Pancreas (tissue), 10 donors: ENCODE measurements at places on chromosomes 12 and 14.
A peak's percentile ranks its signal among the peaks of the same experiment; 100 is the strongest.

- DNase-seq, result no peak
These were observed 75.5 kb upstream of the CPM start for GRCh38 chr12:69008520-69008919.

DNA sequence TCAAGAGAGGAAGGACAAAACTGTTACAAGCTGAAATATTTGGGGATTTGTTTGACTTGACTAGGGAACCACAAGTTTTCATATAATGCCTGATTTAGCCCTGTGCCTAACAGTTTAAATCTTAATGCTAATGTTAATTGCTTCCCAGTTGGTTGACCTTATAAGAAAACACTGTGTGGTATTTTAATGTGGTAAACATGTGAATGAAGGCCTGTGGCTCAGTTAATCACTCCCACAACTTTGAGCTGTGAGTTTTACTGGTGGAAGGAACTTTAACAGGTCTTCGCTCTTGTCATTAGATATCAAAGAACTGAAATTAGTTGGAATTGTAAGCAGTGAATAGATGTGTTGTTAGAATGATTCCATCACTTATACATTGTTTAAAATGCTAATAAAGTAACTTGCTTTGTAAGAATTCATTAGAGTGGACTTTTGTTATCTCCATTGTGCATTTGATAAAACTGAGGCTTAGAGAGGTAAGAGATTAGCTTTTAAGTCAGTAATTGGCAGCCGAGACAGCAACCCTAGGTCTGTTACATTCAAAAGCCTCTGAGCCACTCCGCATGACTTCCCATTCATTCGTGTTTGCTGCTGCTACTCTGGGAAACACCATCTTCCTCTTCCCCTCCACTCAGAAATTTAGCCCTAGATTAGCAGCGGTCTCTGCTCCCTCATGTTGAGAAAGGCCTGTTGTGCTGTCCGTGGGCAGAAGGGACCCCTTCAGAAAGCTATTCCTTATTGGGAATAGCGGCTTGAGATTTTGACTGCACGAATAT is 1.0 kb upstream of the TBK1 start:
- no peak for DNase-seq

DNA sequence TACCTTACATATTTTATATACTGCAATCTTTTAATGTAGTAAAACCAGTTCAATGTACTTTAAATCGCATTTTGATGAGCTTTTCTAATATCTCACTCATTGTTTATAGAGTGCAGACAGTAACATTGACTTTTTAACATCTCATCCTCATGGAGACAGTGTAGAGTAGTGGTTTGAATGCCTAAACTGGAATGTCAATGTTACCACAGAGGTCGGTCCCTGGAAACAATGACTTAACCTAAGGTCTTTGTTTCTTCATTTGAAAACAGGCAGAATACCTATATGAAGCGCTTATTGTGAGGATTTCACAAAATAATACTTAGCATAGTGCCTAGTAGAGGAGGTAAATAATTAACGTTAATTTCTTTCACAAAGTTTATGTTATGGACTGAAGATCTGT is 5.0 kb downstream of the CDK17 start:
- no peak for DNase-seq

DNA sequence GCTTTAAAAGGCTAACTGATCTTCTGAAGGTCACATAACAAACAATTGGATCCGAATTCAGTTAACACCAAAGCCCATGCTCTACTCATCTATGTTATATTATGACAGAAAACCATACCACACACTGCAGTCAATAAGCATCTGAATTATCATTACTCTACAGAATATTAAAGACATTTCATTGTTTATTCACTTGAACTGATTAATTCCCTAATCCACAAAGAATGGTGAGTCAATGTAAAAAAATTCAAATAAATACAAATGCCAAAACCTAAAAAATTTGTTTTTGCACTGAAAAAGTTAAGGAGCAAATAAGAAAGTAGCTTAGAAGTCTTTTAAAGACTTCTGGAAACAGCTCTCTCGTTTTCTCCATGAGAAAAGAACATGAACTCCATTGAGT is 13.7 kb downstream of the NID2 start:
- no peak for DNase-seq

DNA sequence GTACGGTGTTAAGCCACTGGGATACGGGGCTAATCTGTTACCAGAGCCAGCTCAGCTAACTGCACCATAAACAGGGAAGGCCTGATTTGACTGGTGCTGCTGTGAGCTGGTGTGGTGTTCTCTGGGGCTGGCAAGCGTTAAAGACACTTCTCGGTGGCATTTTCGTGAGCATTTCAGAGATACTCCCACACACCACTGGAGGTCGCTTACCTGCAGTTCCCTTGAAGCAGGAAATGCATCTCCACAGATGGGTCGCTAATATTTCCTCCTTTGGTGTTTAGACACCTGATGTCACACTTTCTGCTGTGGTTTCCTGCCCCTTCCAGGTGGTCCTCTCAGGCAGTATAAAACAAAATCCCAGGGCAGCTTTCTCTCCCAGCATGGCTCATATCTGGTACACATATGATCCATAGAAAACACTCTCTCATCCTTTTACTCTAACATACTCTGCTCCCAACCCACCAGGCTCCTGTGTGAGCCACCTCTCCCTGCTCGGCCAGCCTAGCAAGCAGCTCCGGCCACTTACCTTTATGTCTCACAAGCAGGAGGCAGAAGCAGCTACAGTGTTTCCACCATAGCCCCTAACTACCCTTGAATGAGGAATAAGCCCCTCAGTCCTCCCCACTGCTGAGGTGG is 129.9 kb upstream of the GRIN2B start:
- no peak for DNase-seq

DNA sequence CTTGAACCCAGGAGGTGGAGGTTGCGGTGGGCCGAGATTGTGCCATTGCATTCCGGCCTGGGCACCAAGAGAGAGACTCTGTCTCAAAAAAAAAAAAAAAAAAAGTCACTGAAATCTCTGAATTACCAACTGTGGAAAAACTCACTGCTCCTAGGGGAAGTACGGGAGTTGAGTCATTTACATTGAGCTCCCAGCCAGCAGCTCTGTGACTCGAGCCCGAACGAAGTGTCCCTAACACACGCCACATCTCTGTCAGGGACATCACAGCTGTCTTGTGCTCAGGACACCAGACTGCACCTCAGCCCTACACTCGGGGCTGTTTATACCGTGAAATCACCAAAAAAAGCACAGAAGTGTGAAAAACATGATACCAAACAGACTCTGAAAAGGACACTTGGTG is 21.1 kb downstream of the ATP6V0A2 start:
- DNase-seq, result no peak

- DNase-seq, result no peak
These were observed 221.3 kb downstream of the GXYLT1 start for GRCh38 chr12:41923351-41923750.

GRCh38 chr12:110687396-110688169 is 1.3 kb downstream of the HVCN1 start:
- DNase-seq, result no peak

DNA sequence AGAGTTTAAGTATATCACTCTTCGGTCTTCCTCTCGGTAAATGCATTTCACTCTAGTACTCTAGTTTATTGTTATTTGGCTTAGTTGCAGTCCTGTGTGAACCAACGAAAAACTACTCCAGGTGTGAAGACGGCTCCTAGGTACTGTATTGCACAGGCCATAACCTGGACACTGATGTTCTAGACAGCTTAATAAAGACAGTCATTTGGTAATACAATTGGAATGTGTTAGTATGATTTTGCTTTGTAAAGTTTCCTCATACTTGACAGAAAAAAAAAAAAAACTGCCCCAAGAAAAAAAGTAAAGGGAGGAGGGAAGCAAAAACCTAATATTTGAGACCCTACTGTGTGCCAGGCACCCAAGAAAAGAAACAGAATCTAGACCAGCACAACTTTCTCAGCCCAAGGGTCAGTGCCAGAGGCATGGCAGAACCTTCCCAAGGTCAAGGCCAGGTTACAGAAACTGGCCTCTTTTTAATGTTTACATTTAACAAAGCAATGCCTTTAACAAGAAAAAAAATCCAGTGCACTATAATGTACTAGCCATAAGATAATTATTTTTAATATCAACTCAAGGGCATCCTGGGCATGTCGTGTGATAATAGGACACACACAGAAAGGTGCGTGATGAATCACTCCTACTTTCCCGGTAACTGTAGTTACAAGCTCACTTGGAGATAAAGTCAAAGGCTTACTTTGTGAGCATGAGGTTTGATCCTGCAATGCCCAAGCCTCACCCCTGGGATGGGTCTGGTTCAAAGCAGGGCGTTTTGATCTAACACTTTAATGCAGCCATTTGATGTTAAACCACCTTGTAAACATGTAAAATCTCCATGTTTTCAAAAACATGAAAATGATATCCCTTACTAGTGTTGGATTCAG is 110.6 kb downstream of the BMP4 start:
- no peak for DNase-seq

DNA sequence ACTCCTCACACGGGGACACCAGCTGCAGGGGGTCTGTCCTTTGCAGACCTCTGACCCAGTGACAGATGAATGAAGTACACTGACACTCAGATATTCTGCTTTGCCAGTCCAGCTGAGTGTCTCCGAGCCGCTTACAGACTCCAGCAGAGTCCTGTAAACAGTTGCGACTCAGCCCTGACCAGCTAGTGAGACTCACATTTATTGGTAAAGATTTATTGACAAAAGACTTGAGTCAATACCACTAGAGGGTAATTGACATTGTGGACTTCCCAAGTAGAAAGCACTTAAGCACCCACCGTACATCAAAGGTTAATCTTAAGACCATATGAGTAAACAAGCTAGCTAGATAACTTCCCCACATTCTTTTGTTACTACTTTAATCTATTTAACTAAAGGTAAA is 9.8 kb upstream of the FKBP4 start:
- DNase-seq, result no peak

DNA sequence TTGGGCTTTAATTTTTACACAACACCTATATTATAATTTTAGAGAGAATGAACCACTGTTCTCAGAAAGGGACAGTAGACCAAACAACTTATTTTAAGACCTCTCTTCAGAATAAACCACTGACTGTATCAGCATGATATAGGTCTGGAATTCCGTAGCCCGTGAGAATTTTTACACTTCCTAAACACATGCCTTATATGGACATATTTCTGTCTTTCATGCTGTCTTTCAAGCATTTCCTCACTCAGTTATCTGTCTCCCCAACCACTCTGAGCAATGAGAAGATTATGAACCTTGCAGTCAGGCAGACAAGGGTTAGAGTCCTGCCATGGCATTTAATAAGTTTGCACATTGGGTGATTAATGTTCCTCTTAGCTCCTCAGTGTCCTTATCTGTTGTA is 17.4 kb upstream of the NEUROD4 start:
- DNase-seq, result no peak

- peak; percentile 26 for DNase-seq
These were observed 1.5 kb downstream of the ATP2B1 start for GRCh38 chr12:89706986-89707702.

DNA sequence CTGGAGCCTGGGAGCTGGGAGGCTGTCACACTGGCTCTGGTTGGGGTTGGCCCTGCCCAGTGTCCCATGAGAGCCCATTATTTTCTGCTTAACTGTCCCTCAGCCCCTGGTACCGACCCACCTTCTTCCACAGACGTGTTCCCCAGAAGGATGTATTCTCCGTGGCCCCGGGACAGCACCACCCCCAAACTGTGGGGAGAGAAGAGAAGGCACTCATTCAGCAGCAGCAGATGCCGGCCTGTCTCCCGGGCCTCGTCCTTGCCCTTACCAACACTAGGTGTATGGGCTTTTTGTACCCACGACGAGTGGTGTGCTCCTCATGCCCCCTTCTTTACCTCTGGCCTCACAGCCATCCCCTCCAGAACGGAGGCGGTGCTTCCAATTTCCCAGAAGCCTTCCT is 38.1 kb downstream of the LRTM2 start:
- no peak for DNase-seq

DNA sequence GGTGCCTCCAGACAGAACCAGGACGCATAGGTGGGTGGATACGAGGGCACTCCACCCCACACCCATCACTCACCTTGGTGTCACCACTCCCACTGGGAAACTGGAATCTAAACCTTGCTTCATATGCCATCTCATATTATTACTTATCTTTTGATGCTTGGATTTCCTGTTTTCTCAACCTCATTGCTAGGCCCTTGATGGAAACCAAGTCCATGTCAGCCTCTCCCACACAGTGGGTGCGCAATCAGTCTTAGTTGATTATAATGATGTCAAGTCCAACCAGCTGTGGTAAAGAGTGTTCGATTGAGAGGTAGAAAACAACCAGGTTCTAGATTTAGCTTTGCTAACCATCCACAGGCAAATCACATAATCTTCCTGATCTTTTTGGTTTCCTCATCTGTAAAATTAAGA is 584 bp upstream of the DDHD1 start:
- DNase-seq, result no peak

DNA sequence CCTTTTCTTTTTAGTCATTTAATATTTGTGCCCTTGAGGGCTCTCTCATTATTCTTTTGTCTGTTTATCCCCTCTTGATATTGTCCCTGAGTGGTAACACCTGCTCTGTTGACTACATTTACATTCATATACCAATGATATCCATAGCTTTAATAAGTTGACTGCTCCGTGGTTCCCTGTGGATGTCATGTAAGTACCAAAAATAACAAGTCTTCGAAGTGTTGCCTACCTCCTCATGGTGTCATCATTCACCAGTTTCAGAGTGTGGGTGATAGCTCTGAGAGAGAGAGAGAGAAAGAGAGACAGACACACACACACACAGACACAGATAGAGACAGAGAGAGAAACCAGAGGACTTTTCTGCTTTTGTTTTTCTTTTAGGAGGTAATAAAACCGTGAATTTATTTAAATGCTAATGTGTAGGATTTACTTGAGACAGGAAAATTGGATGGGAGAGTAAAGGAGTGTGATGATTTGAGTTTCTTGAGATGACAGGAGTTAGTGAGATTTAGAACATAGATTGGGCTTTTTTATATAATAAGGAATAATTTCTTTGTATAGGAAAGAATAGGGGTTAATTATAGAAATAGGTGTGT is 52.2 kb downstream of the PAPOLA start:
- DNase-seq, result no peak

DNA sequence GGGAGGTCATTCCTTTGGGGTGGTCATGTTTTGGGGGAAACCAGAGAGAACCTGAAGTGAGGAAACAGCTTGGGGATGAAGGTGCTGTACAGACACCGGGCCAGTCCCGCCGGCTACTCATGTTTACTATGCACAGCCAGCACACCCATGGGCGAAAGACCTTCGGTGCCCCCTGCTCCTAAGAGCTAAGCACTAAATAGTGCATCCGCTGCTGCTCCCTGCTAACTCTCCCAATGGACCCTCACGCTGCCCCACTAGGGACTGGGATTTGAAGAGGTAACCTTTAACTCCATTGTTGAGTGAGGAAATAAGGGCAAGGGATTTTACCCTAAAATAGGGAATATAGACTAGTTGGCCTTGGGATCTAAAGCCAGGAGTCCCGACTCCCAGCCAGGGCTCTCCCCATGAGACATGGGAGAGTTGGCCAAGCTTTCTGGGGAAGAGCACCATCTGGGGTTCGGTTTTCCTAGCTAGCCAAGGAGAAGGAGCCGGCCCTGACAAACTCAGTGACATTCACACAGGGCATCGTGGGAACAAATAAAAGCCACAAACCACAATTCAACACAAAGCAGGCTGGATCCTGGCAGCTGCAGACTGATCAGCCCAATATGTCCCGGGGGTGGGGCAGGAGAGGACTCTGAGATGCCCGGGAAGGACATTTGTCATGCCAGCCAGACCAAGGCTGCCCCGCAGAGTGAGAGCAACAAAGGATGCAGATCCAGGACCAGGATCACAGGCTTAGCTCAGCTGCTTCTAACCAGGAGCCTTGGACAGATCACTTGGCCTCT is 91.7 kb downstream of the SINHCAF start:
- DNase-seq, result no peak
